ENCODE measurements at places on chromosomes 6 and 20.
A peak's percentile ranks its signal among the peaks of the same experiment; 100 is the strongest.

- DNase-seq: no peak
These were observed 46.3 kb downstream of the PPP1R14C start for GRCh38 chr6:150189122-150189521.

GRCh38 chr6:36755435-36756348, 58.1 kb downstream of the RAB44 start:
- DNase-seq: no peak

DNA sequence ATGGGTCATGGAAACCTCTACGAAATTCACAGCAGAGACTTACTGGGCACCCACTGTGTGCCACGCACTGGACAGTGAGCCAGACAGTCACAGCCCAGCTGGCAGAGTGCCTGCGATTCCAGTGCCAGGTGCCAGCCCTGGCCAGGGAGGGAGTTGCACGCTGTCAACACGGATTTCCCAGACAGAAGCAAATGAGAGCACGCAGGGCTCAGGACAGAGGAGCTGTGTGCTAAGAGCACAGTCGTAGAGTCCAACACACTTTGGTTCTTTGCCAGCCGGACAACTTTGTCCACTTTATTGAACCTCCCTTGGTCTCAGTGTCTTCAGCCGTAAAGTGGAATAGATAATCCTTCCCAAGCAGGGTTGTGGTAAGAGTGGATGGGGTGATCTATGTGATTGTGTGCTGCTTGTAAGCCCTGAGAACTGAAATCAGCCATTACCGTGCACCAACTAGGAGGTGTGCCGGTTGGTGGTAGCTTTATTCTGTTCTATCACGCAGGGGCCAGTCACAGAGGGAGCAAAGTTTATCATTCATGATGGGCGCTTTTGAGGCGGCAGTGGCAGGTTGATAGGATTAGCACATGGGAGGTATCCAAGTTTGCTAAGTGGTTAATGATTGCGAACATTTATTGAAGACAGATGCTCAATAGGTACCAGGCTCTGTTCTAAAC, 40.6 kb downstream of the SIRPA start:
- peak; percentile 62 for DNase-seq

DNA sequence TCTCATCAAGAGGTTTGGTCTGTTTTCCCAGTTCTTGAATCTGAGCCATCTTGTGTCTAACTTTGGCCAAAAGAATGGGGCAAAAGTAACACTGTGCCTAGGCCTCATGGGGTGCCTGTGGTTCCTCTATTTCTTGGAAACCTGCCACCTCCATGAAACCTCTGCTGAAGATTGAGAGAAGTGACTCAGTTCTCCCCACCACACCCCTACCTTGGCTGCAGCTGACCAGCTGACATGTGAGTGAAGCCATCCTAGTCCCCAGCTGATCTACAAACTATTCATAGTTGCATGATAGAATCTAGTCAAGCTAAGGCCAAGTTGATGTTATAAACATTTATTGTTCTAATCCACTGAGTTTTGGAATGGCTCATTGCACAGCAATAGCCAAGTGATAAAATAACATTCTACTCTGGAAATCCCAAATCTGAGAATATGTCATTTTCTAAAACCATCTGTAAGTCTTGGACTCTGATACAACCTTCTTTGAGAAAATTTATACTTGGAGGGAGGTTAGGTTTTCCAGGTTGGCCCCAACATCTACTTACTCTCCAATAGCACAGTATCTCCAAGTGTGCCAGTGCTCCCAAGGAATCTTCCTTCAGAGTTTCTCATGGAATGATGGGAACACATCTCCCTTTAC, 107.0 kb upstream of the SMLR1 start:
- DNase-seq: no peak

- no peak for DNase-seq
These were observed 1.6 kb downstream of the PPP1R16B start for GRCh38 chr20:38806855-38807655.

DNA sequence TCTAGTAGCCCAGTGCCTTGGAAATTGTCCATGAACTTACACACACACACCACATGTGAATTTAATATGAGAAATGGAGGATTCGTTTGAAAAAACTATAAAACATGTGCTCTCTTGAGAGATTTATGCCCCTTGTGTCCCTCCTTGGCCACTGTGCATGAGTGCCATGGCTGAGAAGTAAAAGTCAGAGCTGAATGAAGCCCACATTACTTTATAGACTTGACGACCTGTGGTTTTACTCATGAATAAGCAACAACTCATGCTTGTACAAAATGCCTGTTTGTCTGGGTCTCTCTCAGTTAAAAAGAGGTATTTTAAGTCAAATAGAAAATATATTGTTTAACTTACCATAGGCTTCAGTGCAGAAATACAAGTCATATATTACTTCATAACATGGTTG, 102.7 kb downstream of the KCNQ5 start:
- no peak for DNase-seq

DNA sequence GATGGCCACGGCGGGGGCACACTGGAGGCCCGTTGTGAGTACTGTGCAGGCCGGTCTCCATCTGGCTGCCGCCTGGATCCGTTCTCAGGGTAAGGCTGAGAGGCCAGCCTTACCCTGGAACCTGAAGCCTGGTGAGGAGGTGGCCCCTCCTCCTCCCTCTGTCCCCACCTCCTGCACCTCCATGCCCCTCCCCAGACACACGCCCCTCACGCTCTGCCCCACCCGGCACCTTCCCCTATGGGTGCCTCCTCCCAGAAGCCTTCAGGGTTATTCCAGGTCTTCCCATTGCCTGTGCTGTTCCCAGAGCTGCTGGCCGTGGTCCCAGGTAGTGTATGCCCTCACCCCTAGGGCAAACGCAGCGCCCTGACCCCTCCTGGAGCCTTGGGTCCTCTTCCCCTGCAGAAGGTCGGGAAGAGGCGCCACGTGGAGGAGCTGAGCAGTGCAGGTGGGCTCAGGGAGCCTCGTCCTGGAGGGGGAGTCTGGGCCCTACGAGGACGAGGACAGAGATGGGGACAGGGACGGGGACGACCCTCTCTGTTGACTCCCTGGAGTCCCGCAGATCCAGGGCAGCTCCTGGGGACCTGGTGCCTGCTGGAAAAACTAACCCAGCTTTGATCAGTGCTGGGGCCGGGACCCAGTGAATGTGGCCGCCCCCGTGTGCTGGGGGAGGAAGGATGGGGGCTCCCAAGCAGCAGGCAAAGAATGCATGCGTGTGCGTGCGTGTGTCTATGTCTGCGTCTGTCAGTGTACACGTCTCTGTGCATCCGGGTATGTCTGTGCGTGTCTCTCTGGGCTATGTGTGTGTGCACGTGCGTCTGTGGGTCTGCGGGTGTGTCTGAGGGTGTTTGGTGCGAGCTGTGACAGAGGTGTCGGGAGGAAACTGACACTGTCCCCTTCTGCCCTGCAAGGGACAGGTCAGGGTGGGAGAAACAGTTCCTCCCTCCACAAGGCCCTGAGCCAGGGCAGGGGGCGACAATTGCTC, 8.2 kb upstream of the HRH3 start:
- DNase-seq: no peak

DNA sequence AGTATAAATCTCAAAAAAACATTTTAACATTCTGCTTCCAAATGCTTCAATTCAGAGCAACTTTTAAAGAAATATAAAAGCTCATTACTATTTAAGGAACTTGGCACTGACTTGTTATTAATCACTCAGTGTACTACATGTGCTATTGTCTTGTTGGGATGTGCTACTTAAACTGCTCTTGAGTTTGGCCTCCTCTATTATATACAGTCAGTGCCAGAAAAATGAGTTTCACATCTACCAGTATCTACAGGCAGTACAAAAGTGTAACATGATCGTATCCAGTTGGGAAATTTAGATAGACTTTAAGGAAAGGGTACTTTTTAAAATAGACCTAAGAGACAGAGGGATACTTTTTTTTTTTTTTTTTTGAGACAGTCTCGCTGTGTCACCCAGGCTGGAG, 627.3 kb upstream of the SLC35B3 start:
- DNase-seq: no peak

DNA sequence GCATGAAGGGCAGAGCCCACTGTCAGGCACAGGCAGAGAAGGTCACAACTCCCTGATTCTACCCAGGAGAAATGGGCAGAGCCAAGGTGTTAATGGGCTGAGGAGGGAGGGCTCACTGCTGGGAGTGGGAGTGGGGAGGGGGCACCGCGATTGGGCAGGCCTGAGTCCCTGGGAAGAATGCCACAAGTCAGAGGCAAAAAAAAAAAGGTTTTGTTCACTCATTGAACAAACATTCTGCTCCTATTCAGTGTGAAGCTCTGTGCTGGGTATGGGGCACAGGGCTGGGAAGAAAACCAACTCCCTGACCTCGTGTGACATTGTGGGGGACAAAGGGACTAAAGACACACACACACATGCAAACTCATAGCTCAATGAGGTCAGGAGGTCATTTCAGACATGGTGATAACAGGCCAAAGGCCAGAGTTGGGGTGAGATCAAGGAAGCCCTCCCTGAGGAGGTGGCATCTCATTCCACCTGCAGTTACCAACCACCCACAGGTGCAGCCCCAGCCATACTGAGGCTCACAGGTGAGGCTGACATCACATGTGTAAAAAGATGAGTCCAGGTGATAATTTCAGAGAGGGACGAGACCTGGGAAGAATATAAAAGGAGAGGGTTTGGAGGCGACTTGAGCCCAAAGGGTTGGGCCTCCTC, 3.2 kb upstream of the PMEPA1 start:
- DNase-seq: no peak

- DNase-seq: no peak
These were observed 13.8 kb downstream of the RNASET2 start for GRCh38 chr6:166942393-166943168.

DNA sequence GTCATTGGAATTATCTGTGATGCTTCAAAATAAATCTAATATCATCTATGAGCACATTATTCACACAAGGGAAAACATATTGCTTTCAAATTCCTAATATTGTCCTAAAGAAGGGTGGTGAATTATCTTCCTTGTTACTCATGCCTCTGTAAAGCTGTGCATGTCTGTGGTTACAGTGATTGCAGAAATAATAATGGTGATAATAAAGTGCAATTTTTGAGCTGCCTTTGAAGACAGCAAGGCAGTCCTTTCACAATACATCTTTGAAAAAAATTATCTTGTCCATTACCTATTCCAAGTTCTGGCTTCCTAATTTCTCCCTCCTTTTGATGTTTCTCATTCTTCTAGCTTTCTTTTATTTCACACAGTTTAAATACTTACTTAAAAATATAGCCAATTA, 442.1 kb upstream of the EYS start:
- DNase-seq: no peak

GRCh38 chr6:119966484-119966883, 616.9 kb upstream of the MAN1A1 start:
- DNase-seq: no peak

DNA sequence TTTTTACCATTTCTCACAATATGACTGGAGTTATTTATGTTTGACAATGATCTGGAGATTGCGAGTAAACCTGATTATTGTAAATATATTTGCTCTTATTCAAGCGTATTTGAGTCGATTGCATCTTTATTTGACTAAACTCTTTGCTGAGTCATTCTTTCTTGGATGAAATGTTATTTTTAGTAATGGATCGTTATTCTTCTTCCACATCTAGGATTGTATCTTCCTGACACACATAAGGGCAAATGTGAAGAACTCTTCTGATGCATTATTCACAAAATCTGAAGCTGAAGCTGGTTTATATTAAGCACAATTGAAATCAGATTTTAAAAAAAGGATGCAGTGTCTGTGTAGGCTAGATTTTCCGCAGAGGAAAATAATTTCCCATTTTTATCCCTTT, 68.2 kb downstream of the SEL1L2 start:
- no peak for DNase-seq

DNA sequence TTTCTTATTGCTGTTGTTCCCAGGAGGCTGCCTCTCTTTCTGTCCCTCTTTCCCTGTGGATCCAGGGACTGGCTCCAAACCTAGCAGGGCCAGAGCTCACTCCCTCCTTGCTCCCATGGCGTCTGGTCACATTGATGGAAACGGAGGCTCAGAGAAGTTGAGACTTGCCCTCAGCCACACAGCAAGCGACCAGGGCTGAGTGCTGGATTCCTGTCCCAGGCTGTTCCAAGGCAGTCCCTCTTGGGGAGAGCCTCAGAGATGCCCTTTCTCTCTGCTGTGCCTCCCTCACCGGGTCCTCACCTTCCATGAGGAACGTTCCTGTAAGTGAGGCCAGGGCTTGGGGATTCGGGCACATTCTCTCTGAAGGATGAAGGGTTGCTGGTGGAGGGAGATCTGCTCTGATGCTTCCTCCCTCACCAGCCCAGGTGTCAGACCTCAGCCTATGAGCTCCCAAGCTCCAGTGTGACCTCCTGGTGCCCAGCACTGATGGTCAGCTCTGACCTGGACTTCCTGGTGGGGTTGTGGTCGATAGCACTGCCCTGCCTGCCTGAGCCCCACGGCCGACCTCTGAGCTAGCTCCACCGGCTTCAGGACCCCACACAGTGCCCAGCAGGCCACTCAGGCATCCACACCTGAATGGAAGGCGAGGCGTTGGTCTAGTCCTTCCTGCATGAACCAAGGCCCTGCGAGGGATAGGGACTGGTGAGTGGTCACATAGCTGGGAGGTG, 26.8 kb downstream of the SUN5 start:
- DNase-seq: no peak

- DNase-seq: no peak
These were observed 278.6 kb upstream of the MAP3K7 start for GRCh38 chr6:90865513-90865912.

DNA sequence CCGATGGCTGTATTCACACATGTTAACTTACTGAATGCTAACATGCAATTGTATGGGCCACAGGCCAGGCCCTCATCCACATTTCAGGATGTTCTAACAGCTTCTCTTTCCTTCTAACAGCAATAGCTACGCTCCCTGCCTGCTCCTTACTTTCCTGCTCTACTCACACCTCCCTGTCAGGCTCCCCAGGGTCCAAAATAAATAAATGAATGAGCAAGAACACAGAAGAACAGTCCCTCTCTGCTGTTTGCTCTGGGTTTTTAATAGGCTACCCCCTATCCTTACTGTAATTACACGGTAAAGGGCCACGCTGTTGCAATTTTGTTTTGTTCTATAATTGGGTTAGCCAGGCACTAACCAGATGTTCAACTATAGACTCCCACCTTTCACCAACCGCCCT, 135.6 kb downstream of the GMDS start:
- DNase-seq: no peak

GRCh38 chr6:157281570-157281969, 41.7 kb downstream of the TMEM242 start:
- no peak for DNase-seq

GRCh38 chr20:56091628-56092234, 86.4 kb upstream of the CBLN4 start:
- DNase-seq: no peak

DNA sequence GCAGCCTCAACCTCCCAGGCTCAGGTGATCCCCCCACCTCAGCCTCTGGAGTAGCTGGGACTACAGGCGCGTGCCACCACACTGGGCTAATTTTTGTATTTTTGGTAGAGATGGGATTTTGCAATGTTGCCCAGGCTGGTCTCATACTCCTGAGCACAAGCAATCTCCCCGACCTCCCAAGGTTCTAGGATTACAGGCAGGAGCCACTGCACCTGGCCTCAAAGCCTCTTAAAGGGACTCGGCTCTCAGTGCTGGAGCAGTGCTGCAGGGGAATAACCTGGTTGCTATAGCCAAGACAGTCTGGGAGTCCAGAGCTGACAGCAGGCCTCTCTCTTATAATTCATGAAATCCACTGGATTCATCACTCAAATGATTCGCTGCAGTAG, 17.0 kb downstream of the GHRH start:
- DNase-seq: no peak

Measured in cerebellar nuclear complex (tissue), 1 donor.